ENCODE measurements at places on chromosomes 12 and 14.

- DNase-seq: no peak
These were observed 44.0 kb downstream of the VCPKMT start for GRCh38 chr14:50072395-50072794.

GRCh38 chr12:5901416-5901815 lies 43.6 kb downstream of the ANO2 start:
- DNase-seq: no peak

DNA sequence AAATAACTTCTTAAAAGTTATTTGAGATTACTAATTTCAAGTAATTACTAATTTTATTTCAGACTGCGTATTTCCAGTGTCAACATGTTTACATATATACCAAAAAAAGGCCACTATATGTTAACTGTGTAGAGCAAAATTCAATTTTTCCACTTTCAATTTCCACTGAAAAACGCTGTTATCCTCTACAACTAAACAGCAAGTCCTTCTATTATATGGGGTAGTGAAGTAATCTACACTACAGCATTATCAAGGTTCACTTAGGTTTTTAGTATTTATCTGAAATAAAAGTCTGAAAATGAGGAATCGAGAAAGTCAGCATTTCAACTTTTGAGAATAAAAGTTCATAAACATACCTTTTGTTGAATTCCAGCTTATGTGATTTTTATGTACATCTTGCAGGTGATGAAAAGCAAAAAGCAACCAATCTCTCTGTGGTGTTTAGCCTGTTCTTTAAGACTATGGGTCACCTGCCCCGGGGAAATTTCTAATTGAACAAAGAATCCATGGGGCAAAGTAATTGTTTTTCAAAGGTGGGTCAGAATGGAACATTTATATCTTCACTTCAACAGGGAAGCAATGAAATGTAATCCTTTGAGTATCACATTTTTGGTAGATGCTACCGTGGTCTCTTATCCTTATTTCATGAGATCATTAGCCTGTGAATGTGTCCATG lies 3.3 kb downstream of the BTG1 start:
- no peak for DNase-seq

GRCh38 chr12:126588586-126589249 lies 1523.5 kb downstream of the AACS start:
- DNase-seq: peak; percentile 34

DNA sequence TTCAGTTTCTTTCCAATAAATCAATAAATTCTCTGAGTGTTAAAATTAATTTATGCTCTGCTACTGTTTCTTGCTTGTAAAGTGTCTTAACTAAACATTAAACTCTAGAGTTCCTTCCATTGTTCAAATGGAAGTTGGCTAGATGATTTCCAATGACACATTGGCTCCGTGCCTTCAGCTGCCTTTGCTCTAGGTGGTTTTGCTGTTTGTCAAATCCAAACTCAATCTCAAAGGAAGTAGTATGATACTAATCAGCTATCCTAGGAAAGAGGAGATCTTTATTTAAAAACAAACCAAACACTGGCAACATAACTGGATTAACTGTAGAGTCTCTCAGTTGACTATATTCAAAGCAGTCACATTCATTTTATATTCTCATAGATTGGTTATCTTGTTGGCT lies 356.4 kb downstream of the FOXG1 start:
- DNase-seq: no peak

- DNase-seq: no peak
These were observed 745 bp upstream of the ADCY4 start for GRCh38 chr14:24335461-24336171.
